ENCODE measurements at places on chromosomes 3 and 15. TPM values are rescaled to one million over a fixed set of nuclear protein-coding genes. Genes with fewer than 3 reads are reported as not detected.
A peak's percentile ranks its signal among the peaks of the same experiment; 100 is the strongest.

Gene PLIN1
- total RNA-seq = 0.70 TPM

DNA sequence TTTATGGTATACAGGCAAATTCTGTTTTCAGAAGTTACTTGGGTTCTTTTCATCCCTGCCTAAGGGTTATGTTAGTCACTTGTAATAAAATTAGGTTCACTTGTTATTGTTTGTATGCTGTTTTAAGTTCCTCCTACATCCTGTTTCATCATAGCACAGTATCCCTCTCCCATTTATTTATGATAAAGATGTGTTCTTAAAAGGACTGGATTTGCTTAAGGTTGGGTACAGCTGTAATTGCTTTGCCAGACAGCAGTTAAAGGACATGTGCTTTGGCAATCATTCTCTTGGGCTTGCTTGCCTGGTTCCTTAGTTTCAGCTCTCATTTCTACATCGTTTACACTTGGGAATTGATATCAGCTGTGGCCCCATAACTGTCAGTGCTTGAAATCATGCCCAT, 11.7 kb downstream of the ATP2C1 start:
- DNase-seq = no peak

DNA sequence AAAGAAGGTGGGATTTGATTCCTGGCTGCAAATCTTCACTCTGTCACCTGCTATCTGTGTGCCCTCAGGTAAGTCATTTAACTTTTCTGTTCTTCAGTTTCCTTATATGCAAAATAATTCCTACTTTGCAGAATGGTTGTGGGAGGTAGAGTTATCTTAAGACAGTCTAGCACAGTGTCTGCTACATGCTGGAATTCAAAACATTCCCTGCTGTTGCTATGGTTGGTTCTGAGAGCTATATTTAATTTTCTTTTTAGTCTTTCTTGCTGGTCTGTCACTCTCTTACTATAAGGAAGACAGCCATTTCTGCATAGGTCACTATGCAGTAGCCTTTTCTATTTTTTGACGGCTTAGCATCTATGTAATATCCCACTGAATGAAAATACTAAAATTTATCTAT, 4.0 kb upstream of the ADPGK start:
- no peak for DNase-seq

DNA sequence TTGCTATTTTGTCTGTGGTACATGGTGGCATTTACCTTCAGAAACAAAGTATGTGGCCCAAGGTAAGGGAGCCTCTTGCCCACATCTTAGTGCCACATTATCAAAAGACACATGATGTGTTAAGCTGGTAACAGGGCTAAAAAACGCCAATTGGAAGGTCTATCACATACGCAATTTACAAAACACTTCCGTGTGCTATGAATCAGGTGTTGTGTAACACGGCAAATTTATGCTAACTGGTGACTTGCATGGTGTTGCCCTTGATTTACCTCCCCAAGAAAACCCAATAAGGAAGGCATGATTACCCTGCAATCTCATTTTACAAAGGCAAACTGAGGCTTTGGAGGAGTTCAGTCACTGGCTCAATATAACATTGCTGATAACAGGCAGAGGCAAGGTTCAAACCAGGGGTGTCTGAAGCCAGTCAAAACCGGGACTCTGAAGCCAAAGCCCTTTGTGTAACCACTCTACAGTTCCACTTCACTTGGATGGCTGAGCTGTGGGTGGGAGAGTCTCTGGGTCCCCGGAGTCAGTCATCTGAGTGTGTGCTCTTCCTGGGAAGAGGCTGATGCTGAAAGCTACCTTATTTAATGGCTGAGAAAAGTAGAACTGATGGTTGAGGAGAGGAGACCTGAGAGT, 103.9 kb upstream of the BCL6 start:
- DNase-seq = no peak

GRCh38 chr3:78183906-78184599, 1144.2 kb downstream of the ROBO2 start:
- DNase-seq = no peak

GRCh38 chr15:36818260-36818659, 238.8 kb downstream of the CDIN1 start:
- no peak for DNase-seq

Gene LRRIQ4
- total RNA-seq = 0.09 TPM

GRCh38 chr3:161770484-161771386, 274.1 kb downstream of the OTOL1 start:
- DNase-seq = no peak

DNA sequence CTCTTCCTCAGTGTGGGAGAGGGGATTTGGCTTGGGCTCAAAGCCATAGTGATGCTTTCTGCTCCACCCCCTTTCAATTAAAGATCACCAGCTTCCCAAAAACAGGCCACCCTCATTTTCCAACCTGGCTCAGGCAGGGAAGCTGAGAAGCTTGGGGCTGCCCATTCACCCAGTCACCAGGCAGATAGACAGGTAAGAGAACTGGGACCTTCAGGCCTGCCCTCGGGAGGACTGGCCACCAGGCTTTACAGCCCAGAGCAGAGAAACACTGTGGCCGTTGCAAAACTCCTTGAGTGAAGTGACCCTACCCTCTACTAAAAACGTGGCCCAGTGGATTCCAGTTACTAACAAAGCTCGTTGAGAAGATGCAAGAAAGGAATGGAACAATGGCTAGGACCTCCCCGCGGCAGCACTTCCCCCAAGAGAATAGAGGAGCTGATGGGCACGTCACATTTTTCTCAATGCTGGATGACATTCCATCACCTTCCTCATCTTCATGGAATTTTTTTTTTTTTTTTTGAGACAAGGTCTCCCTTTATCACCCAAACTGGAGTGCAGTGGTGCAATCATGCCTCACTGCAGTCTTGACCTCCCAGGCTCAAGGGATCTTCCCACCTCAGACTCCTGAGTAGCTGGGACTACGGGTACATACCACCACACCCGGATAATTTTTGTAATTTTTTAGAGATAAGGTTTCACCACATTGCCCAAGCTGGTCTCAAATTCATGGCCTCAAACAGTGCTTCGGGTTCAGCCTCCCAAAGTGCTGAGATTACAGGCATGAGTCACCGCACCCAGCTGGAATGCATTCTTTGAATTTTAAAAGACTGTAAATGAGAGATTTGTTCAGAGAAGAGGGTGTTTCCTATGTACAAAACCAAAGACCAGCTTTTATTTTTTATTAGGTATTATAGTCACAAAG, 37.9 kb downstream of the LIPC start:
- no peak for DNase-seq

- no peak for DNase-seq
Measured at GRCh38 chr3:99607151-99607550, 31.2 kb upstream of the COL8A1 start.

DNA sequence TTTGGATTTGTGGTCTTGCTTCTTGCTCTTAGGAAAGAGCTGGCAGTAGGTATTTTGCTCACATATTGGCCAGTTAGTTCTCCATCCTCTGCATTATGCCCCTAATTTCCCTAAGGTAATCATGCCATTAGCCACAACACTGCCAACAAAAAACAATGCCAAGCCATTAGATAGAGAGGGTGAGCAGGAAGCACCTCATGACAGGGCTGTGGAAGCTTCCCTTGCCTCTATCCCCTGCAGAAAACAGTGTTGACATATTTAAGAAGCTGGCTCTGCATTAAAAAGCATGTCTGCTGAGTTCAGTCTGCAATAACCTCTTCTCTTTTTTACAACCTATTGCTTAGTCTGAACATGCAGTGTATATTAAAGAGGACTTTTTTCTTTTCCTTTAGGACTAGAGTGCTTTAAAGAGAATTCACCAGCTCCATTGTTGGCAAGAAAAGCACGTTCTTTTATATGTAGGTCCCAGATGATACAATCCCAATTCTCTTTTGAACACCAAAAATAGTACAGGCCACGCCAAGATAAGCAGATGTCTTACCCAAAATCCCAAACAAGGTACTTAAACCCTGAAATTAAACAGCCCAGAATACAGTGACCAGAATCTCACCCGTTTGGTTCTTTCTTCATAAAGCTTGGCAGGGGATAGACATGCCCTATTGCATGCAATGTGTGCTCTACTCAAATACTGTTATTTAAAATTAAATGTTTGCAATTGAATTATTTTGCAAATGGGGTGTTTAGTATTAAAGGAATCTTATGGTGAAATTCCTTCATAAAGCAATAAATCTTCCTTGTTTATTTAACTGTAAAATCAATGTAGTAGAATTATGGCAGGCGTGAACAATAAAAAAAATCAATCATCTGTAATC, 93.7 kb upstream of the UBE3A start:
- DNase-seq = no peak

Gene PBRM1
- 48.8 TPM for total RNA-seq

DNA sequence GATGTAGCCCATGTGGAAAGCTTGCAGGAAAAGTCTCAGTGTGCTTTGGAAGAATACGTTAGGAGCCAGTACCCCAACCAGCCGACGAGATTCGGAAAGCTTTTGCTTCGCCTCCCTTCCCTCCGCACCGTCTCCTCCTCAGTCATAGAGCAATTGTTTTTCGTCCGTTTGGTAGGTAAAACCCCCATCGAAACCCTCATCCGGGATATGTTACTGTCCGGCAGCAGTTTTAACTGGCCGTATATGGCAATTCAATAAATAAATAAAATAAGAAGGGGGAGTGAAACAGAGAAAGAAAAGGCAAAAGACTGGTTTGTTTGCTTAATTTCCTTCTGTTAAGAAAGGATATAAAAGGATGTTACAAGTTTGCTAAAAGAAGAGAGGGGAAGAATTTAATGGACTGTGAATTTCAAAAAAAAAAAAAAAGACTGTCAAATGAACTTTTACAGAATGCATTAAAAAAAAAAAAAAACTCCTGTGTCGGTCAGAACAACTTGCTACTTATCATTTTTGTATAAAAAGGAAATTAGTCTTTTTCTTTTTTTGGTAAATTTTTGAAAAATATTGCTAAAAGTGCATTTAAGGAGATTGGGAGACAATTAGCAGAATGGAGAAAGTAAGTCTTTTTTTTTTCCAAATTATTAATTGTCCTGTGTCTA, 7.0 kb downstream of the NR2F2 start:
- DNase-seq = peak; percentile 21

GRCh38 chr15:27028858-27029477, 58.0 kb downstream of the GABRG3 start:
- DNase-seq = no peak

GRCh38 chr3:47250309-47251060, 32.1 kb downstream of the KIF9 start:
- DNase-seq = peak; percentile 44

GRCh38 chr3:111999484-112000324, 982 bp downstream of the TAGLN3 start:
- no peak for DNase-seq

DNA sequence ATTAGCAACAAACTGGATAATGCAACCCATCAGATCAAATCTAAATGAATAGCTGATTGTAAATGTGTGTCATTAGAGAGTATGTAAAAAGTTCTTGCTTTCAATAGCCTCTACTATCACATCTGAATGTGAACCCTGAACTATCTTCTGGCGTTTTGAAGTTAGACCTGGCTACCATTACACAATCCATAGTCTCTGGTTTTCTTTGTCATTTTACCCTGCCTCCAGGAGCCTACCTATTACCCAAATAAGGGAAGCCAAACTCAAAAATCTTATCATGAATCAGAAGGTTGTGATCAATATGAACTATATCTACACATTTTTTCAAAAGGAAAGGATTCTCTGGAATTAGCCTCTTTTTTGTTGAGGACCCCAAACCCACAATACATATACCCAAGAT, 31.8 kb downstream of the PCYT1A start:
- no peak for DNase-seq

DNA sequence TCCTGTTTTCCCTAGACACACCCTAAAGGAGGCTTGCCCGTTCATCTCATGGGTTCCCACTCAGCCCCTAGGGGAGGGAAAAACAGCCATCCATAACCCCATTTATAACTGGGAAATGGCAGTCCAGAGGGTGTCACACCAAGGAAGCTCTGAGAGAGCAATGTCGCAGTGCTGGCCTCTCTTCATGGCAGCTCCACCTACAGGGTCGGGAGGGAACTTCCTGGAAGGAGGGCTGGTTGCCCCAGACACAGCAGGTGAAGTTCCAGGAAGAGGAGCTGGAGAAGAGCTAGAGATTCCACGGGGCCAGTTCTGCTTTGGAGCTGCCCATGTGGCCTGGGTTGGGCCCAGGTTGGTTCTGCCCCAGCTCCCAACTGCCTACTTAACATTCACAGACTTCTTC, 22.3 kb upstream of the LINGO1 start:
- peak; percentile 76 for DNase-seq

GRCh38 chr15:50740955-50741354, 24.6 kb downstream of the SPPL2A start:
- DNase-seq = no peak

- no peak for DNase-seq
Measured at GRCh38 chr3:150251187-150252062, 156.7 kb upstream of the TSC22D2 start.

Gene KBTBD8
- 15.0 TPM for total RNA-seq

- DNase-seq = no peak
Measured at GRCh38 chr3:72519946-72520604, 328.2 kb downstream of the SHQ1 start.

DNA sequence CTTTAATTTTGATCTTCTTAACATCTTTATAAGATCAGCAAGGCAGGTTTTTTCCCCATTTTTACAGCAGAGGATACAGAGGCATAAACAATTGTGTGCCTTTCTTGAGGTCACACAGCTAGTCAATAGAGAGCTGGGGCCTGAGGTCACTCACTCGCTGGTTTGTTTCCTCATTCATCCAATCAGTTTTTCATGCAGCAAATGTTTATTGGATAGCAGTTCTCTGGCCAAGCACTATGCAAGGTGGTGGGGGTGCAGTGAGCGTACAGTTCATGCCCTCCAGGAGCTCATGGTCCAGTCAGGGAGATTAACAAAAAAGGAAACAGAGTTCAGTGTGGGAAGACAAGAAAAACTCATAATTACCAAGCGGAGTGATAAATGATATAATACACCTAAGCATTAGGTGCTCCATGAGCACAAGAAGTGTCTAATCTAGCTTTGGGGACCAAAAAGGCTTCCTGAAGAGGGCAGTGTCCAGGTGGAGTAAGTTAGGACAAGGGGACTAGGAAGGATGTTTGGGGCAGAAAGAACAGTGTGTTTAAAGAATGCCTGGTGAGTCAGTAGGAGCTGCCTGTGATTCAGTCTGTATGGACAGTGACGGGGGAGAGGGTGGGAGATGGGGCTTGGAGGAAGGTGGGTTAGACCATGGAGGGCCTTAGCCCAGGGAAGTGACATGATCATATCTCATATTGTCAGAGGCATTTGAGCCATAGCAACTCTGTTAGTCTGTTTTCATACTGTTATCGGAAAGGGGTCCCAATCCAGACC, 29.3 kb downstream of the MAP2K5 start:
- no peak for DNase-seq

GRCh38 chr3:87359826-87360225, 83.4 kb upstream of the POU1F1 start:
- no peak for DNase-seq
